ENCODE measurements at places on chromosomes 7 and 10.

DNA sequence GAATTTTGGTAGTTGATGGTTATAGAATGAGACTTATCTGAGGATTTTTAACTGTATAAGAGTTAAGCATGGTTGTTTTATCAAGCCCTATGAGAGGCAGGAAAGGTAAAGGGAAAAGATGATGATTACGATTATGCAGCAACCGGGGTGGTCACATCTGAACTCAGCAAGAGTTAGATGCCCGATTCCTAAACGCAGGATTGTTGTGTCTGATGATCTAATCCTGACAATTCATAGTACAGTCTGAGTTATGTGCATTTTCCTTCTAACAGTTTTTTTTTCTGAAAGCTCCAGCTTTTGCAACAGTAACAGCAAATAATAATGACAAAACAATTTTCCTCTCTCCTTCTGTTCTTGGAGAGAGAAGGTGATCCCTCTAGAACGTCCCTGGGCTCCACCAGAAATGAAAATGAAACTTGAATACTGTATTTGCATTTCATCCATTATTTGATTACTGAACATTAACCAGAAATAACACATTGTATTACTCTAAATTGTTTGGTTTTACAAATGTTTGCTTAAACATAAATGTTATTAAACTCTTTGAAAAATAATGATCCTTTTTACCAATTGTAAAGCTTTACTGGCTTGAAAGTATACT, 176.5 kb upstream of the CCDC6 start:
- no peak for DNase-seq

DNA sequence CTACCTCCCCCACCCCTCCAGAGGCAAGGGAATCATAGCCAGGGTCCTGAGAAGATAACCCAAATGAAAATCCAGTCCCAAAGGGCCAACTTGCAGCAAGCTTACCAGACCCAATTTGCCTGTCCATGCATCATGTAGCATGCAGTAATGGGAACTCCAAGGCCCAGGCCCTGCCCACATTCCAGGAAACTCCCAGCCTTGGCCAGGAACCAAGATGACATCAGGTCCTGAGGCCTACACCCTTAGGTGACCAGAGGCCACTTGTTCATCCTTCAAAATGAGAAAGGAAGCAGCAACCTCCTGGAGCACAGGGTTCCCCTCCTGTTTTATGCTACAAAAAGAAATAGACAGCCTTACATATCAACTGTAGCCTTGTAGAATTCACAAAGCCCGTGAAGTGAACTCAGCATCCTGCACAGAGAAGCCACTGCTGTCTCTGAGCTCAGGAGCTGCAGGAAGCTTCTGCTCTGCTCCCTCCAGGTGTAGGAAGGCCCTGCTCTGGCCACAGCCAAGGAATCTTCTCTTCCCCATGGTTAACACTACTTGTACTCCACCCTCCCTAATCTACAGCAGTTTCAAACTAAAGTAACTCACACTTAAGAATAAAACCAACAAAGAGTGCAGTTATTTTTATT, 30.3 kb upstream of the GRB10 start:
- DNase-seq: peak; percentile 67

- DNase-seq: no peak
Measured at GRCh38 chr7:101496017-101496416, 133.1 kb downstream of the MYL10 start.

DNA sequence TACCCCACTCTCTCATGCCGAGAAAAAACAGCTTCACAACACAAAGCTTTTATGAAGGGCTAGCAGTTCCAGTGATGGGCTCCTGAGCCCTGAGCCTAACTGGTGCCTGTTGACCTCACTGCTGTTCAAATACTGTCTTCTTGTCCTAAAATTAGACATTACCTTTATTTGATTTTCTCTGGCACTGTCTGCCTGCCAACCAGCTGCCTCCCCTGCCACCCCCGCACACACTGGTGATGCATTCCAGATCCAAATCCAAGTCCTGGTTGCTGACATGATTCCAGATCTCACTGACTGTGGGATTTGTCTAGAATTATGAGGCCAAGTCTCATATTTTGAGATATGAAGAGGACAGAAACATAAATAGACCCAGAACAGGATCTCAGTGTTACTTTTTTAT, 816.2 kb downstream of the NRG3 start:
- DNase-seq: no peak

- no peak for DNase-seq
Measured at GRCh38 chr7:139730746-139731612, 46.8 kb downstream of the HIPK2 start.

DNA sequence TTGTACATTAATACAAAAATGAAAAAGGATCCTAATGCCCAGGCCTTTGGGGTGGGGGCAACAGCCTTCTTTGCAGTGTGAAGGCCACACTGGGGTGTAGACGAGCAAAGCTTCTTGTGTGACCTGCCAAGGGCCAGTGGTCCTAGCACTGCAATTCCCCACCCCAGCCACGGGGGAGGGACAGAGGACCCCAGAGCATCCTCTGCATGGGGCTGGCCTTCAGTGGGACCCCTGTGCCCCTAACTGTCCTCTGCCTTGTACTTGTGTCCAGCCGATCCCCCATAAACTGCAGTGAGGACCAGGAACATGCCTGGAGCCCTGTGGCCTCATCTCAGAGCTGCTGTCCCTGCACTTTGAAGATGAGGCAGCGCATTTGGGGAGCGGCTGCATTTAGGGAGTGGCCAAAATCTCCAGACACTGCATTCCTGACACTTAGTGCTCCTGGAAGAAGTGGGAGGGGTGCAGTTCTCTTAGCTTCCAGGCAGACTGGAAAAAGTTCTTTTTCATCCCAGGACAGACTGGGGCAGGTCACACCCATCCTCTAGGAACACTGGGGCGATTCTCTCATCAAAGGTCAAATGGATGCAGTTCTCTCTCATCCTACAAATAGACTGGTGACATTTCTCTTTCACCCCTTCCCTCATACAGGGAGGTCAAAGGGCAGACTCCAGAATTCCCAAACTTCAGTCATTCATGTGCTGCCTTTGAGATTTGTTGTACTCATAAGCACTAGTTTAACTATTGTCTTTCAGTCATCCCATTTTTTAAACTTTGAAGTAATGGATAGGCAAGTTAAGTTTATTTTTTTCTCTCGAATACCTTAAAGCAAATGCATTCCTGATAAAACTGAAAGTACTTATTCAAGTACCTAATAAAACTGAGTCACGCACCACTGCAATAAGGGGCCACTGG, 922 bp upstream of the MYO1G start:
- DNase-seq: no peak

GRCh38 chr10:89695307-89695706, 6.1 kb upstream of the KIF20B start:
- no peak for DNase-seq

DNA sequence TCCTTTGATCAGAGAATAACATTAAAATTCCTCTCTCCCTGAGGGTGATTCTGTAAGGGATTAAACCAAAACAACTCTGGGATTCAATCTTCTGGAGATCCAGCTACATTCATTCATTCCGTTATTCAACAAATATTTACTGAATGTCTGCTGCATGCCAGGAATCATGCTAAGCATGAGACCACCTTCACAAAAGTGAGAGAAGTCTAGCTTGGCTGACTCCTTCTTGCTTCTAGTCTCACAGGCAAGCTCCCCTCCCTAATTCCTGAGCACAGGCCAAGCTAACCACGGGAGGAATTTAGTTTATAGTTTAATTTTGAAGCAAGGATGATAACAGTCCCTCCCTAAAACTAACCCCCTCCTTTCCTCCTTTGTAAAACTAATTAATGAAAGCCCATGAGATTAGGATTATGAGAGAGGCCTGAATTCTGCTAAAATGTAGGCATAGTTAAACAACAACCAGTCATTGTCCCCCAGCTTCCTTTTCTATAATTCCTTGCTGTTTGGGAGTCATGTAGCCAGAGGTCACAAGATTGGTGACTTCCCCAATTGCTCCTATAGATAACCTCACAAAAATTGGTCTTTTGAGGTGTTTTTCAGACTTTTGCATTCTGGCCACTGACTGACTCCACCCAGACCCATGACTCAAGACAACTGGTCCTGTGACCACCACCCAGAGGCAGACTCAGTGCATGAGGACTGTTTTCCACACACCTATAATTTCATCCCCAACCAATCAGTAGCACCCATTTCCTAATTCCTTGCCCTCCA, 113.5 kb downstream of the ITGB8 start:
- no peak for DNase-seq

DNA sequence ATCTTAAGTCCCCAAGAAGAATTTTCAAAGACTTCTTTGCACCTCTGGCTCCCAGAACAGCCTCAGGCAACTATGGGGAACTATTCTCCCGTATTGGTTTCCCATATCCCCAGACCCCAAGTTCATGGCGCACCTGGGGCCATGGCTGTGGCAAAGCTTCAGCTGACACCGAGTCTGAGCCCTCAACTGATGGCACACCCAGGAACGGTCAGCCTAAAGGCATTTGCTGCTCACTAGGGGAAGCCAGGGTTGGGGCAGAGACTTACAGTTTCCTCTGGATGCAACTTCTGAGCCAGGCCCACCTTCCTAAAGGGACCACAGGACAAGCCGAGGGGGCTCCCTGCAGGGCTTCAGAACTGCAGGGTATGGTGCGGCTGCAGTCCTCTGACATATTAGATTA, 13.7 kb upstream of the CPA1 start:
- DNase-seq: no peak

- DNase-seq: no peak
Measured at GRCh38 chr10:88256013-88256680, 327.0 kb downstream of the RNLS start.

GRCh38 chr7:117791877-117792780, 81.1 kb downstream of the CTTNBP2 start:
- no peak for DNase-seq

- DNase-seq: no peak
Measured at GRCh38 chr7:158720112-158720511, 15.5 kb upstream of the NCAPG2 start.

GRCh38 chr7:94335586-94335985, 59.1 kb upstream of the COL1A2 start:
- no peak for DNase-seq

GRCh38 chr10:812787-813186, 118.7 kb downstream of the LARP4B start:
- no peak for DNase-seq

DNA sequence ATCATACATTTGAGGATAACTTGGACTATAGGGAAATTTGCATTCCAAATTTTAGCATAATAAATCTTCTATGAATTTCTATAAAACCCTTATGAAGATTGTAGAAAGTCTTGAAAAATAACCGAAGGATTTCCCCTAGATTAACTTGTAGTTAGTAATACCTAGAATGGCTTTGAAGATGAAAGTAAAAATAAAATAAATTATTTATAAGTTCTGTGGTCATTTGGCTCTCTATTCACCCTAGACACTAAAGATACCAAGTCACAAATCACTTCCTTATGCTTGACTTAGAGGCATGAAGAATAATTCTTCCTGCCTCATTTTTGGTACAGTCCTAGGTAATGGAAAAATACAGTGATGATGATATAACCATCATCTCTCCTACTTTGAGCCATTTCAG, 79.3 kb downstream of the CSTF2T start:
- no peak for DNase-seq

GRCh38 chr10:10967029-10967428, 50.6 kb upstream of the CELF2 start:
- no peak for DNase-seq

- DNase-seq: no peak
Measured at GRCh38 chr7:157684909-157685429, 348.2 kb downstream of the DNAJB6 start.

- DNase-seq: no peak
Measured at GRCh38 chr10:115884331-115884730, 388.7 kb downstream of the GFRA1 start.

GRCh38 chr7:20030417-20030816, 186.8 kb downstream of the MACC1 start:
- DNase-seq: no peak

GRCh38 chr7:64875658-64876406, 27.2 kb upstream of the ZNF273 start:
- no peak for DNase-seq

Data from GM04504 (cell line).